ENCODE measurements at places on chromosomes 3 and 15.

GRCh38 chr3:103389356-103389755 lies 954.5 kb downstream of the ZPLD1 start:
- no peak for DNase-seq

- DNase-seq: no peak
Measured at GRCh38 chr3:36250191-36250590, 130.1 kb upstream of the STAC start.

DNA sequence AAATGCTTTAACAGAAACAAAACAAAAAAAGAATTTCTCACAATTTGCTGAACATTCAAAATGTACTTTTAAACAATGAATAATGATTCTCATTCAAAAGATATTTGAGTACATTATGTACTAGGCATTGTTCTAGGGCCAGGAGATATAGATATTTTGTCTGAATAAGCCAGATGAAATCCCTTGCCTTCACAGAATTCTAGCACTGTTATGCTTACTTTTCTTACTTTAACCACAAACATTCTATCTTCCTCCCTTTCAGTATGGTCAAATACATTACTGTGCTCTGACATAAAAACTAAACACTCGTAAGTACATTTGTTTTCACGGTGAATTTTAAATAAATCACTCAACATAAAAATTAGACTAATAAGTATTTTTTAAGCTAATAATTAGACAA lies 116.7 kb downstream of the ADAM10 start:
- DNase-seq: no peak

GRCh38 chr3:16334909-16335308 lies 69.9 kb downstream of the OXNAD1 start:
- DNase-seq: no peak

DNA sequence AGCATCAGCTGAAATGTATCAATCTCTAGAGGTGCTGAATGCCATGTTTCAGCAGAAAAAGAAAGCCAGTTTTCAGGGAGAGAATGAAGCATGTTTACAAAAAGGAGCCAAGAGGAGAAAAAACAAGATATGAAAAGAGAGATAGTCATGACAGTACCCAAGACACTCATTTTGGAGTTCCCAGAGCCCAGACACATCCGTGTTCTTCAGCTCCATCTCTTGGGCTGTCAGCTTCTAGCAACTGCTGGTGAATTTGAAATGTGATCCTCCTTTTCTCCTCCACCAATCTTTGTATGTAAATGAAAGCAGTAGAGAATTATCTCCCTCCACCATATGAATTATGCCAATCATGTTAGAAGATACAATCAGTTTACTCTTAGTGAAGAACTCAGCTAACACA lies 93.0 kb upstream of the SLC25A36 start:
- no peak for DNase-seq

- no peak for DNase-seq
Measured at GRCh38 chr3:62803276-62803675, 71.9 kb downstream of the CADPS start.

- no peak for DNase-seq
Measured at GRCh38 chr3:62602987-62603386, 229.6 kb upstream of the FEZF2 start.

GRCh38 chr3:38583688-38584087 lies 65.8 kb downstream of the SCN5A start:
- no peak for DNase-seq

DNA sequence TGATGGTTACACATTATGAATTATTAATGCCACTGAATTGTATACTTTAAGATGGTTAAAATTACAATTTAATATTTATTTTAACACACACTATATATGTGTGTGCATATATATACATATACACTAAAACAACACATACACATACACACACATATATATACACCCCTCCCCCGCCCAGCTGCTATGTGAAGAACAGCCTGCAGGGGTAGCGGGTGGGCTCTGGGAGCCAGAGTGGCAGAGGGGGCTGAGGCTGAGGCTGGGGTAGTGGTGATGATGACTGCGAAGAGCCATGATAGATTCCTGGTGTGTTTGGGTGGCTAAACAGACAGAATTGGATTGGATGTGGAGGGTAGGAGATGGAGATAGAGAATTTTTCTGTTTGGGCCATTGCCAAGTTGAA lies 39.4 kb upstream of the APEH start:
- no peak for DNase-seq

All from stimulated activated CD8-positive, alpha-beta memory T cell treated with anti-CD3 and anti-CD28 coated beads, Interleukin-15, amount 100 ng/mL, for 48 hours (primary cell).